ENCODE measurements at places on chromosomes 11 and 22. TPM values are rescaled to one million over a fixed set of nuclear protein-coding genes. Genes with fewer than 3 reads are reported as not detected.

The SCUBE2 gene
- total RNA-seq: 12.6 TPM

The SEC14L6 gene
- 0.90 TPM for total RNA-seq

The ASRGL1 gene
- total RNA-seq: 8.7 TPM

GRCh38 chr11:125587480-125587879 is 5.2 kb upstream of the STT3A start:
- no peak overlapping the region for H3K27ac ChIP-seq
- no peaks in the 10 kb centered on the region for H3K27me3 ChIP-seq
- no peaks in the 10 kb centered on the region for H3K4me1 ChIP-seq

- H3K36me3 ChIP-seq: no peaks in the 10 kb centered on the region
- no peaks in the 10 kb centered on the region for H3K4me1 ChIP-seq
- H3K27ac ChIP-seq: no peak overlapping the region
- H3K4me3 ChIP-seq: no peak overlapping the region
- H3K27me3 ChIP-seq: no peaks in the 10 kb centered on the region
Observed at GRCh38 chr11:93476796-93477195, 66.4 kb downstream of the SMCO4 start.

DNA sequence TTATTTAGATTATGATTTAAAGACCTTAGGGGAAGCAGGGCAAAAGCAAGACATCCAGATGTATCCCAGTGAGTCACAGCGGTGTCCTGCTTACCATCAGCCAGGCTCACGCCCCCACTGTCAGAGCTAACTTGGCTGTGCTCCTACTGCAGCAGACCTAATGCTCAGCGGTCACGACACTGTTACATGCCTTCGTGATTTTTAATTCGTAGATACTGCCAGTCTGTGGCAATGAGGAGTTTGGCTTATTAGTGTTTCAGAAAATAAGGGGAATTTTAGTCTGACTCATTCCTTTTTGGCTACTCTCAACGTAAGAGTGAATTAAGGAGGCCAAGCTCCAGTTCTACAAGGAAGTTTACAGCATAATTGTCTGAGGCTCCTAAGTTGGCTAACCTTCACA is 22.7 kb downstream of the EFCAB6 start:
- no peaks in the 10 kb centered on the region for H3K36me3 ChIP-seq
- no peak overlapping the region for H3K27ac ChIP-seq
- DNase-seq: no peak
- no peaks in the 10 kb centered on the region for H3K4me1 ChIP-seq
- H3K4me3 ChIP-seq: no peak overlapping the region

DNA sequence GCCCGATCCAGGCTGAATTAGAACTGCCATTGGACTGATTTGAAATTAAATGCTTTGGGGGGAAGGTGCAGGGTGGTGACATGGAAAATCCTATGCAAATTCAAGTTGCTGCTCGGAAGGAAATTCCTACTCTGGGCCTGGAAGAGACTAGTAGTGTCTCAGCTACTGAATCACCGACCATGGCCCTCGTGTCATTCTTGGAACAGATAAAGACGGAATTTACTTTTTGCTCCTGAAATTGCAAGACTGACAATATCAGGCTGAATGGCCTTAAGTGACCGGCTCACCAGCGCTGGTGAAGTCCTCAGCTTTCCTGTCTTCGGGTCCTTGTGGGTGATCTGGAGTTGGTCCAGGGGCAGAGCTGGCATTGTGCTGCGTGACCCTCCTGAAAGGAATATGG is 6.1 kb downstream of the ASCC2 start:
- no peak for DNase-seq
- no peaks in the 10 kb centered on the region for H3K27me3 ChIP-seq
- peaks cover 6% of the 10 kb centered on the region for H3K36me3 ChIP-seq
- H3K4me1 ChIP-seq: peaks cover 3% of the 10 kb centered on the region

GRCh38 chr11:107928767-107929507 is 689 bp downstream of the RAB39A start:
- peaks cover 22% of the 10 kb centered on the region for H3K4me1 ChIP-seq
- H3K27me3 ChIP-seq: no peaks in the 10 kb centered on the region
- H3K27ac ChIP-seq: no peak overlapping the region
- no peaks in the 10 kb centered on the region for H3K36me3 ChIP-seq
- DNase-seq: peak; percentile 14

DNA sequence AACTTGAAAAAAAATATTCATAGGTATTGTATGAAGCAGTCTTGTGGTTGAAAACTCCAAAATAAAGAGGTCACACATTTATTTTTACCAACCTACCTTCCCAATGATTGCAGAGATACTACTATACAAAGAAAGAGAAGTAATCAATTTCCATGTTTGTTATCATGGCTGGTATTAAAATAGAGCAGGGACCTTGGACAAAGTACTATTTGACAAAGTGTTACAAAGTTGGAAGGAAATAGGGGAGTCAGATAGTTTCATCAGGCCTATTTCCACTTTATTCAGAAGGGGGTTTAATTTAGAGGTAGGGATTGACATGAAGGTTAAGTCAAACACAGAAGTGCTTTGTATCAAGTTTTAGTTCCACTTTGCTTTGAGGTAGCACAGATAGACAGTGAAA is 34.4 kb upstream of the KIRREL3 start:
- no peaks in the 10 kb centered on the region for H3K36me3 ChIP-seq
- DNase-seq: no peak
- no peak overlapping the region for H3K27ac ChIP-seq
- no peaks in the 10 kb centered on the region for H3K27me3 ChIP-seq
- H3K4me3 ChIP-seq: no peak overlapping the region

GRCh38 chr11:75654314-75654713 is 14.5 kb downstream of the MAP6 start:
- H3K4me1 ChIP-seq: no peaks in the 10 kb centered on the region
- DNase-seq: no peak
- no peak overlapping the region for H3K27ac ChIP-seq
- H3K27me3 ChIP-seq: no peaks in the 10 kb centered on the region
- H3K36me3 ChIP-seq: no peaks in the 10 kb centered on the region
